Fibroblast of the aortic adventitia (primary cell): ENCODE measurements at places on chromosomes 7 and 10. TPM values are rescaled to one million over a fixed set of nuclear protein-coding genes. Genes with fewer than 3 reads are reported as not detected.

Gene MUC3A
- 0.16 TPM in 1 of 2 replicates, not detected in the other for total RNA-seq

Gene DNAJC1
- 25.8 and 96.7 TPM in 2 replicates for total RNA-seq

DNA sequence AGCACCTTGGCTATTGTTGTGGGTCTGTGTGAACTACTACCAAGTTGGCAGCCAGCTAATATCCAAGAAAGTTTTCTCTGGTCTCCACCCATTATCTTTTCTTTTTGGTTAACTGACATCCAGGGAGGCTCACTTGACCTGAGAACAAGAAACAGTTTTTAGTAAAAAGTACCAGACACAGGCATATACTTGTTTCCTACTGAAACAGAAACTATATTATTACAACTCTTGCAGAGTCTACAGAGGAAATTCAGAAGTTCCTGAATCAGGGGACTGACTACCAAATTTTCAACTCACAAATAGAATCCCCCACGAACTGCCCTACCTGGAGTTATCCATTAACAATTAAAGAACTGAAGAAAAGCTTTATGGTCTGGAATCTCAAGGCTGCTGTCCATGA, 168.9 kb downstream of the KCND2 start:
- DNase-seq: no peak

GRCh38 chr7:113487925-113488731, 369.8 kb upstream of the SMIM30 start:
- DNase-seq: no peak

DNA sequence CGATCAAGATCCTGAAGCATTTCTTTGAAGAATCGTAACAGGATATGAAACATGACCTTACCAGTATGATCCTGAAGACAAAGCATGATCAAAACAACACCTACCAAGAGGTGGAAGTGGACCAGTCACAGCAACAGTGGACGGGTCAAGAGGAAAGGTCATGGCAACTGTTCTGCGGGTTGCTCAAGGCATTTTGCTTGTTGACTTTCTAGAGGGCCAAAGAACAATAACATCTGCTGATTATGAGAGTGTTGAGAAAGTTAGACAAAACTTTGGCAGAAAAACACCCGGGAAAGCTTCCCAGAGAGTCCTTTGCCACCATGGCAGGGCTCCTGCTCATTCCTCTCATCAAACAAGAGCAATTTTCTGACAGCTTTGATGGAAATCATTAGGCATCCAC, 65.6 kb upstream of the LRRC18 start:
- DNase-seq: no peak

DNA sequence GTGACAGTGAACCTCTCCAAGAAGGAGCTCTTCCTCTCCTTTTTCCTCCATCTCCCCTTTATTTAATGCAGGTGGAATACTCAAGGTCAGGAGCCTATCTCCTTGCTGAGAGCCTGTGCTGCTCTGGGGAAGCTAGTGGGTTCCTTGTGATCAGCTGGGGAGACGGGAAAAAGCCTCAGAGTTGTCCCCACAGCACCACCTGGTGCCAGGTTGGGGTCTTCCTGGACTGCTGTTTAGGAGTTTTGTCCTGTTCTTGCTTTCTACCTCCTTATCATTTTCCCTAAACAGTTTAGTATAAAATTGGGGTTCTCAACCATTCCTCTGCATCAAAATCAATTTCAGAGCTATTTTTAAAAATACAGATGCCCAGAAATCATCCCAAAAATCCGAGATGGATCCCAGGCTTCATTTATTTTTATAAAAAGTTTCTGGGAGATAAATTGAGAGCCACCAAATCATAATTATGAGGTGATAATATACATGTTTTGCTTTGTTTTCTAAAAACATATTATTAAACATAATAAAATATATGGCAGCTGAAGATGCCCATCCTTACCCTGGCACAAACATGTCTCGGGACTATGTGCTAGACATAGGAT, 44.3 kb downstream of the MACC1 start:
- DNase-seq: peak; percentile 69

GRCh38 chr7:36440880-36441279, 51.2 kb downstream of the ANLN start:
- DNase-seq: peak; percentile 72
